ENCODE measurements at places on chromosomes 2 and 18.

GRCh38 chr18:34330308-34330707, 105.6 kb upstream of the NOL4 start:
- no peak for DNase-seq

- DNase-seq: no peak
These were observed 59.1 kb upstream of the SLC14A2 start for GRCh38 chr18:45556222-45556621.

DNA sequence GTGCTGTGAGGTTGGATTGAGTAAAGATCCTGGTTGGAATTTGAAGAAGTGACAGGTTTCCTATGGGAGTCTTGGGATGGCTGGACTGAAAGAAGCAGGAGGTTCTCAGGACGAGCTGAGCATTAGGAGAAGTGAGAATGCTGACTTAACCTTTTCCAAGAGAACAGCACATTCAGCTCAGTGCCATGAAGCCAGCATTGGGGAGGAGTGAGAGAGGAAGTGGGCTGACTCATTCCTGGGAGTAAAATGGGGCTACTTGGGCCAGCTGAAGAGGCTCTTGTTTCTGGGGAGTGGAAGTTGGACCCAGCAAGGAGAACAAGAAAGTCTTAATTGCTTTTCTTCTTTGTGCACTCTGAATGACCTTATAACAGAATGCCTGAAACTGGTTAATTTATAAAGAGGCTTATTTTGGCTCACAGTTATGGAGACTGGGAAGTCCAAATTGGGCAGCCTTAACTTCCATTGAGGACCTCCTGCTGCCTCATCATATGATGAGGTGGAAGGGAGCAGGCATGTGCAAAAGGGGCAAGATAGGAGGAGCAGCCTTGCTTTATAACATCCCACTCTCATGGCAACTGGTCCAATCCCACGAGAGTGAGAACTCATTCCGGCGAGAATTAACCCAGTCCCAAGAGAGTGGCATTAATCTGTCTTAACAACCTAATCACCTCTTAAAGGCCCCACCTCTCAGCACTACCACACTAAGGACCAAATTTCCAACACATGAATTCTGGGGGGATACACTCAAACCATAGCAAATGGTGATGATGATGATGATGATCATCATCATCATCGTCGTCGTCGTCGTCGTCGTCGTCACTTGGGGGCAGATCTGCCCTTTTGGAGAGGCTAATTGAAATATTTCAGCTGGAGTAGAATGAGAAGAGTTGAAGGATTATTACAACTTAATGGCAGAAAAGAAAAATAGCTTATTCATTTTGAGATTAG, 26.1 kb downstream of the DGUOK start:
- DNase-seq: no peak

DNA sequence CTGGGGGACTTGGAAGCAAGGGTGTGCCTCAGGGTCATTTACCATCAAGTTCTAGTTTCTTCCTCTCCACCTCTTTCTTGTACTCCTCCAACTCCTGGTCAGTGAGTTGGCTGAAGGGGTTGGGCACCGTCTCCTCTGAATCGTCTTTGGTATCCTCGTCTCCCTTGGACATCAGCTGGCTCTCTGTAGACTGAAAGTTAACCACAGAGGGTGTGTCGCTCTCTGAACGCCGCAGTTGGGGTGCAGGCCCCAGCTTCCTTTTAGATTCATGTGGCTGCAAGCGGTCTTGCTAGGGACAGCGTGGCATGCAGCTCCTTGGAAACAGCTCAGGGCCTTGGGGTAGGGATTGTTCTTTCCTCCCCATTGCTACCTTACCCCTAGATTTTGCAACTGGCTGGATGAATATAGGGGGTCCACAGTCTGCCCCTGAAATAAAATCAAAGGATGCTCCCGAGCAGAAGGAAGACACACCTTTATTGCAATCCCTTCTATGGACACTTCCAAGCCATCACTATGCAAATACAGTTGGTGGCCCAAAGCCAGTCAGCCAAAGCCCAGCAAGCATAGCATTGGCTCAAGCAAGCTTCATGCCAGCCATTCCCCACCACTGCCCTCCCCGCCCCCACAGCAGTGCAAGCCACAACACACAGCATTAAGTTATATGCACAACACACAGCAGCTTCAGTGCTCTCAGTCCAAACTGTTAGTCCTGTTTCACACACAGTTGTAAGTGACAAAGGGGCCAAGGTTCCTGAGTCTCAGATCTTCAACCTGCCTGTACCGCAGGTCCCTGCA, 93.2 kb downstream of the ADD2 start:
- no peak for DNase-seq

DNA sequence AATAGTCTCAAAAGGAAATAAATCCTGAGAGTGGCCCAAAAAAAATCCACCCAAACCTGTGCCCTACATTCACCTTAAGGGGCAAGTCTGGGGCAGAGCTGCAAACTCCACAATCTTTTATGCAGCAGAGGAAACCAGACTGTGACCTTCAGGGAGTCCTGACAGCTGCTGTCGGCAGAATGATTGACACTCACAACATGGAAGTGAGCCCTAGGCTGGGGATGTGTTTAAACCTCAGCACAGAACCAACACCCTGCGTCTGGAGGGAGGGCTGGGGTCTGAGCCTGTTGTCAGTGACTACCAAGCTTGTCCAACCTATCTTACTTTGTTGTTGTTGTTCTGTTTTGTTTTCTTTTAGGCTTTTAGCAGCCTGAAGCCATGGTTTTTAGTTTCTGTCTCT, 39.6 kb downstream of the CRACDL start:
- no peak for DNase-seq

- no peak for DNase-seq
These were observed 281.1 kb downstream of the SLC4A3 start for GRCh38 chr2:219908538-219908937.

Measured in activated CD8-positive, alpha-beta memory T cell treated with anti-CD3 and anti-CD28 coated beads for 1 hour (primary cell).